Esophagus squamous epithelium (tissue), 5 donors: ENCODE measurements at places on chromosomes 4 and X.

DNA sequence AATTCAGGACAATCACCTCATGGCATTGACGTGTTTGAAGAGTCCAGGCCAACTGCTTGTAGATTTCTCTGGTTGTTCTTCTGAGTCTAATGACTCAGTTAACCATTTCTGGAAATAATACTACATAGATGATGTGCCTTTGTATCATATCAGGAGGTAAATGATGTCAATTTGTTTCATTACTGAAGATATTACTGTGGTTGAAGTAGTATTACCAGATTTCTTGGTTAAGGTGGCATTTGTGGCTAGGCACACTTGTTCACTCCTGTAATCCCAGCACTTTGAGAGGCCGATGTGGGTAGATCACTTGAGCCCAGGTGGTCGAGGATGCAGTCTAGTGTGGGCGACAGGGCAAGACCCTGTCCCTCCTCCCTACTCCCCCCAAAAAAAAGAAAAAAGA, 15.7 kb downstream of the RPL9 start:
- no peak for DNase-seq

DNA sequence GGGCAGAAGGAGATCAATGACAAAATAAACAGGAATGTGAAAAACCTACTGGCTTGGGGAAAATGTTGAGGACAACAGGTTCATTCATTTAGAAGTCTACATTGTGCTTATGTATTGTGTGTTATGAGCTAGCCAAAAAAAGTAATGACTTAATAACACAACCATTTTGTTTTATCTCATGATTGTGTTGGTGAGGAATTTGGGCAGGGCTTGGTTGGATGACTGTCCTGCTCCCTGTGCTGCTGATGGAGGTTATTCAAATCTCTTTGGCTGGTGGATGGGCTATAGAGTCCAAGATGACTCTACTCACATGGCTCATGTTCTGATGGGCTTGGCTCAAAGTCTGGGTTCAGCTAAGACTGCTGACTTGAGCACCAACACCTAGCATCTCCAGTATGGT, 116.3 kb downstream of the HS3ST1 start:
- DNase-seq = no peak

DNA sequence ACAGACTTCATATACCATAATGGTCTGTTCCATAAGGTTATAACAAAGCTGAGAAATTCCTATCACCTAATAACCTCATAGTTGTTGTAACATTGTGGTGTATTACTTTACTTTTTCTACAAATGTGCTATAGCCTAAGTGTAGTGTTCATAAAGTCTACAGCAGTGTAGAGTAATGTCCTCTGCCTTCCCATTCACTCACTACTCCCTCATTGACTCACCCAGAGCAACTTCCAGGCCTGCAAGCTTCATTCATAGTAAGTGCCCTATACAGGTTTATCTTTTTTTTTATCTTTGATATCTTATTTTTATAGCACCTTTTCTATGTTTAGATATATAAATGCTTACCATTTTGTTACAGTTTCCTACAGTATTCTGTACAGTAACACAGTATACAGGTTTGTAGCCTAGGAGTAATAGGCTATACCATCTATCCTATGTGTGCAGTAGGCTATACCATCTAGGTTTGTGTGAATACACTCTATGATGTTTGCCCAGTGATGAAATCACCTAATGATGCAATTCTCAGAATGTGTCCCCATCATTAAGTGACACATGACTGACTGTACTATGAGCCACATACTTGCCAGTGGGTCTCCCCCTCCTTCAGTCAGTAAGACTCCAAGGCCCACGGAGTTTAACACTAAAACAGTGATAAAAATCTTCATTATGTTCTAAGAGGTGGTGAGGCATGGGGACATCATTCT, 299.9 kb downstream of the UNC5C start:
- DNase-seq = no peak

DNA sequence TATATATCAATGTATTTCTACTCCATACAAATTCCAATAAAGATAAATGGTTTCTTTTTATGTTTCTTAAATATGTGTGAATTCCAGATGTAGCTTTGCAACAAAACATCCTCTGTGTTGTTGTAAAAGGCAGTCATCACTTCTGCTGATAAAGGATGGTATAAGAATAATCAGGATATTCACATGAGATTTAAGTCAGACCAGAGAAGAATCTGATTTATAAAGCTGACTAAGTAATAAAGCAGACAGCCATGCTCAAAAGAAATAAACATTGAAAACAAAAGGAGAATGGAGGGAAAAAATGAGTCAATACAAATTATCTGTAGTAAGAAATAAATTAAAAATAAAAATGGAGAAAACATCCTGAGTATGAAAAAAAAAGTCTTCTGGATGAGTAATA, 27.0 kb upstream of the SLC7A11 start:
- no peak for DNase-seq

- DNase-seq = no peak
These were observed 519.9 kb downstream of the IL15 start for GRCh38 chr4:142156256-142156655.

GRCh38 chr4:2497931-2498330, 29.0 kb downstream of the RNF4 start:
- DNase-seq = no peak

- DNase-seq = no peak
These were observed 498.1 kb downstream of the NLGN4X start for GRCh38 chrX:5730556-5730955.

GRCh38 chr4:13597604-13598003, 29.9 kb downstream of the BOD1L1 start:
- DNase-seq = no peak

- DNase-seq = no peak
These were observed 831.2 kb downstream of the CCSER1 start for GRCh38 chr4:90958256-90958895.

- no peak for DNase-seq
These were observed 11.3 kb downstream of the SLC38A5 start for GRCh38 chrX:48458711-48459110.

DNA sequence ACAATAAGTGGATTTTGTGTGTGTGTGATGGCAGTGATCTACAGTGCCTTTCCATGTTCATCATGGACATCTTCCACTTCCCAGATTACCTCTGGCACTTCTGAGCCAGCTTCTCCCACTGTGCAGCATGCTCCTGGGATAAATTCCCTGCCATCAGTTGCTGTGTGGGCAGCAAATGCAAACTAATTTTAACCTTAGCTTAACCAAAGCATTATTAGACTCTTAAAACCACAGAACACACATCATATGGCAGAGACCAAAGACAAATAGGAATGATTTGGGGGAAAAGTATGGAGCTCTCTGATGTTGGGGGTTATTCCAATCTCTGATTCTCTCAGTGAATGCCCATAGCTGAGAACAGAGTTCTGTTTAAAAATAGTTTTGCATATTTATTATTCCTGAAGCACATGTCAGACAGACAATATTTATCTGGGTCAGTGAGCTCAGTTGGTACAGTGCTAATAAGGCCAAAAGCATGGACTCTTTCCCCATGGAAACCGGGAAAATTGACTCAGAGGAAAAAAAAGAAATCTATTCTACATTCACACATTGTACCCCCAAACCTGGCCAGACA, 567.4 kb downstream of the IQCM start:
- DNase-seq = no peak

DNA sequence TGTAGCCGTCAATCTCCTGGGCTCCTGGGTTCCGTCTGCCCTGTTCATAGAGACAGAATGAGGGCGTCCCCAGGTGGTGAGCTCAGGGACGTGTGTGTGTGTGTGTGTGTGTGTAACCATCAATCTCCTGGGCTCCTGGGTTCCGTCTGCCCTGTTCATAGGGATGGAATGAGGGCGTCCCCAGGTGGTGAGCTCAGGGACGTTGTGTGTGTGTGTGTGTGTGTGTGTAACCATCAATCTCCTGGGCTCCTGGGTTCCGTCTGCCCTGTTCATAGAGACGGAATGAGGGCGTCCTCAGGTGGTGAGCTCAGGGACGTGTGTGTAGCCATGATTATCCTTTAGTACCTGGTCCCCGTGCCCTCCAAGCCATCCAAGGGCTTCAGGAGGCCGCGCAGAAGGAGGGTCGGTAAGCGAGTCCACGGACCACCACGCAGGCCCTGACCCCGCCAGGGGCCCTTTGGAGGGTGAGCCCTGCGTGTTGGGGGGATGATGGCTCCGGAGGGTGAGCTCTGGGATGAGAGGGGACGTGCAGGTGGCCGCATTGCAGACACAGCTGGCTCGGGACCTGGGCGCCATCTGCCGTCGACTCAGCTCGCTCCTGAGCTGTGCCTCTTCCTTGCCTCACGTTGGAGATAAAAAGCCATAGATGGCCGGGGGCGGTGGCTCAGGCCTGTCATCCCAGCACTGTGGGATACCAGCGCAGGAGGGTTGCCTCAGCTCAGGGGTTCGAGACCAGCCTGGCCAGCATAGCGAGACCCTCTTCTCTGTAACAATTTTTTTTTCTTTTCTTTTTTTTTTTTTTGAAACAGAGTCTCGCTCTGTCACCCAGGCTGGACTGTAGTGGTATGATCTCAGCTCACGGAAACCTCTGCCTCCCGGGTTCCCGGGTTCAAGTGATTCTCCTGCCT, 5.4 kb upstream of the GTPBP6 start:
- no peak for DNase-seq

DNA sequence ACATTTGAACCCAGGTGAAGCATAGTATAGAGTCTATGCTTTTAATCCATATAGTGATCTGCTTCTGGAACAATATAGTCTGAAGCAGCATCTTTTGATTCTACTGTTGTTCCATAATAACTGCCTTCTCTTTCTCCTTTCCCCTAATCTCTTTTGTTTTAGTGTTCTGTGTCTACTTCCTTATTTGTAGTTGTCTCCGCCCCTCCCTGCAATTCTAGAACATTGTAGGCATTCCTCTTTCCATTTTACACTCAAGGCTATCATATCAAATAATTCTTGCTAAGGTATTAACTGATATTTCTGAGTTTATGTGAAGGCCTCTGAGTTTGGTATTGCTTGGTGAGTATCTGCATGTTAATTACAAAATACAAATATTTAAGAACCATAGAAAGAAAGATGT, 11.6 kb downstream of the BLTP1 start:
- no peak for DNase-seq

GRCh38 chr4:2413821-2414610, 4.4 kb downstream of the ZFYVE28 start:
- DNase-seq = no peak

- no peak for DNase-seq
These were observed 60.9 kb upstream of the PAGE1 start for GRCh38 chrX:49756692-49757091.

DNA sequence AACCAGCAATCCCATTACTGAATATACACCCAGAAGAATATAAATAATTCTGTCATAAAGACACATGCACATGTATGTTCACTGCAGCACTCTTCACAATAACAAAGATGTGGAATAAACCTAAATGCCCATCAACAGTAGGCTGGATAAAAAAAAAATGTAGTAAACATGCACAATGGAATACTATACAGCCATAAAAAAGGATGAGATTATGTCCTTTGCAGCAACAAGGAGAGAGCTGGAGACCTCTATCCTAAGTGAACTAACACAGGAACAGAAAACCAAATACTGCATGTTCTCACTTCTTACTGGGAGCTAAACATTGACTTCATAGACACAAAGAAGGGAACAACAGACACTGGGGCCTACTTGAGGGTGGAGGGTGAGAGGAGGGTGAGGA, 2067.7 kb downstream of the ARAP2 start:
- no peak for DNase-seq

DNA sequence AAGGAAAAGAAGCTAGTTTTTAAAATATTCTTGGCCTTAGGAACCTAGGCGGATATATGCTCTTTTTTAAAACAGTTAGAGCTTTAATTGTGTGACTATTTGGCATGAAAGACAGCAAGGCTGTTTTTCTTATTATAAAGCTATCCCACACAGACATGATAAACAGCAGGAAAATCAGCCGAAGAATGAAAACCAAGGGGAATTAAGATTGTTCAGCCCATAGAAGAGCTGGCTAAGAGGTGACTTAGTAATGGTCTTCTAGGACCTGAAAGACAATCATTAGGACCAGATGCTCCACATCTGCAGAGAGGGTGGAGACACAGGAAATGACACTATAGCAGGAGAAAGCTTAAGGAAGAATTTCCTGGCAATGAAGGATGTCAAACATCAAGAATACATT, 171.4 kb upstream of the NRK start:
- no peak for DNase-seq

DNA sequence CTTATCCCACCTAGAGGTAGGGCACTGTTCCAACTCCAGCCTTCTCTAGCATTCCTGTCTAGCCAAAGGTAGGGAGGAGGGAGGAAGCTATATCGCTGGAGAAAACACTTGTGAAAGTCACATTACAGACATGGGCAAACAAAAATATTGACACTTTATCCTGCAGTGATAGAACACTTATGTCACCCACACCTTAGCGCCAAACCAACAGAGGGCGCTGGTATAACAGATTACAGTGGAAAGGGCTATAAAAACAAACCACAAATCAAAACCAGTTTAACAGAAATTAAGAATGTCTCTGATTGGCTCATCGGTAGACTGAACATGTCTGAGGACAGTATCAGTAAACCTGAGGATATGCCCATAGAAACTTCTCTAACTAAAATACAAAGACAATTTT, 451.3 kb downstream of the TLL1 start:
- DNase-seq = no peak

DNA sequence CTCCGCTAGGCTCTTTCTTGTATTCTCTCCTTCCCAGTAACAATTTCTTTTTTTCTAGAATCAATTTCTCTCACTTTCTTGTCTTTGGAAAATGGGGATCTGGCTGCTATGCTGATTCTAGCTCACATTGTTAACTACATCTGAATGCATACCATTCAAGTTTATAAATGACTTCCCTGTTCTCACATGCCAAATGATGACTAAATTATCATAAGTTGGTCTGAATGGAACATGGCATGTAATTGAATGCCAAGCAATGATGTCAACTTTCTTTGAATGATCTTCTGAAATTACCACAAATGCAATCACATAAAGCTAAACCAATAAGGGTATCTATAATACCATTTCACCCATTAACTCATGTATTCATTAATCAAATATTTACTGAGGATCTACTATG, 2.7 kb upstream of the ITM2A start:
- no peak for DNase-seq

- no peak for DNase-seq
These were observed 38.9 kb downstream of the CNGA2 start for GRCh38 chrX:151773434-151773833.

DNA sequence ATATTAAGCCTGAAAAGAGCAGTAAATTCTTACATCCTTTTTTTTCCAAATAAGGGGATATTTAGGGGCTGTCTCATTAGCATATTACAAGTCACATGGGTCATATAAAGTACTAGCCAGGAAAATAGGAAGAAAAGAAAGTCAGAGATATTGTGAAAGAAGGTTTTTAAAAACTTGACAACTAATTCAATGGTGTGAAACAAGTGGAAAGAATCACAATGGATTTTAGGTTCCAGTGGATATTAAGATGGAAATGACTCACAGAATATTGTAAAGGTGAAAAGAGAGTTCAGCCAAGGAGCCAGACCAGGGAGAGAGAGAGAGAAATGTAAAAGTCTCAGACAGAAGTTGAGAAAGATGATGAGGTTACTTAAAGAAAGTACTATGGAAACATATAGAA, 297.2 kb downstream of the IQCM start:
- no peak for DNase-seq
